ENCODE measurements at places on chromosomes 12 and 14. TPM values are rescaled to one million over a fixed set of nuclear protein-coding genes. Genes with fewer than 3 reads are reported as not detected.

DNA sequence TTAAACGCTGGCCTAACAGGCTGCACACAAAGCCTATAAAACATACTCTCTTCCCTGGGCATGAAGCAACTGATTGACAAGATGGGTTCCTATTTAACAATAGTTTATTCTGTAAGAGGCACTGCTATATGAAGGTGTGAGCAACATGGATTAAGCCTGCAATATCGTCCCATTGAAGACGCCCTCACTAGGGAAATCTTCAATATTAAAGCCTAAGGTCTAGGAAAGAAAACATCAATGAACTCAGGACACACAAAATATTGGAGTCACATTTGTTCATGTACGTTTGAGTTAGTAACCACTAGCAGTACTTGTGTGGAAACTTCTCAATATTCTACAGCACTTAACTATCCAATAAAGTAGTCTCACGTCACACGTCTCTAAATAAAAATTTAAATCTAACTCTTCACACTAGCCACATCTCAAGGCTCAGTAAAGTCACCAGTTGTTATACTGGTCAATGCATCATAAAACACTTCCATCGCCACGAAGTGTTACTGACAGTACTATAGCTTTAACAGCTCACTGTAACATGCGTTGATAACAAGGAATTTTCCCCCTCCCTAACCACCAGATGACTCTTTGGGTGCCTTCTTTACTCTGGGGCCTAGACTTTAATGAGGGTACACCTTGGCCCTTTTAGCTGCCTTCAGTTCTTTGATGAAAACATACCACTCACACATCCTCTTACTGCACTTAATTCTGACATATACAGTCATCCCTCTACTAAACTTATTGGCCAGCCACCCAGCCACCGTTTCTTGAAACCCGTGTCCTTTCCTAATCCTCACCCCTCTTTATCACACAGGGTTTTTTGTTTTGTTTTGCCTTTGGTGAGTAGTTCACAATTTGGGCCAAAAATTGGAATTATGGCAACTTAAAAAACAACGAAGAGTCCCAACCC lies 50.1 kb upstream of the OR5AU1 start:
- no peak for DNase-seq

- DNase-seq: no peak
Observed at GRCh38 chr14:104680056-104680805, 9.2 kb upstream of the INF2 start.

DNA sequence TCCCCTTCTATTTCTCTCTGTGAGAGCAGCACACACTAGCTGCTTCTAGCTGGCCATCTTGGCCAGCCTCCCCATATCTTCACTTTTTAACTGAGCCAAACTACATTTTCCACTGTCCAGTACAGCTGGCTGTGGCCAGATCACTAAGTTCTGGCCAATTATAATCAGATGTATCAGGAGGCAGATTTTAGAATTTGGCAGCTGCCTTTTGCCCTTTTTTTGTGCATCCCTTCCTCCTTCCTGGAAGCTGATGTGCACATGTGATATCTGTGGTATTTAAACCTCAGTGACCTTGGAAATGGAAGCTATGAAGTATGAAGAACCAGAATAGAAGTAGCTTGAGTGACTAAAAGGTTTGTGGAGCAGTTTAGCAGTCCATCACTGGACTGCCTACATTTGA lies 49.8 kb upstream of the ANO6 start:
- DNase-seq: no peak

ARHGAP9 gene
- 171 TPM for total RNA-seq

- DNase-seq: peak; percentile 65
Observed at GRCh38 chr12:132834181-132834711, 5.6 kb upstream of the GOLGA3 start.

EPYC gene
- total RNA-seq: not detected

DNA sequence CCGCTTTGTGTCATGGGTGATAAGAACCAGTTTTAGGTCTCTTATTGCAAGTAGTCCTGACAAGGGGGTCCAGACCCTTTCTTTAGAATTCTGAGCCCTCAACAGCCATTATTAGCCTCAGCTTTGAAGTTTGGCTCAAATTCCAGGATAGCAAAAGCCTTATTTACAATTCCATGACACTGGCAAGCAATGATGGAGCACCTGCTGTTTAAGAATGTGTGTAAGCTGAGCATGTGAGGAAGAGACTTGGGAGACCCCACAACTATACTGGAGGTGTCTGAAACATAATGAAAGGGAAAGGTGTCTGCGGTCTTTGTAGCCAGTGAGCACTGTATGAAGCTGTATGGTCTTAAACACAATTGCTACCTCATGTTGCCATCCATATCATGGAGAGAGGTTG lies 119.8 kb downstream of the TBX5 start:
- no peak for DNase-seq

KRT6B gene
- not detected for total RNA-seq

- DNase-seq: no peak
Observed at GRCh38 chr12:51636581-51636980, 45.5 kb downstream of the SCN8A start.

DNA sequence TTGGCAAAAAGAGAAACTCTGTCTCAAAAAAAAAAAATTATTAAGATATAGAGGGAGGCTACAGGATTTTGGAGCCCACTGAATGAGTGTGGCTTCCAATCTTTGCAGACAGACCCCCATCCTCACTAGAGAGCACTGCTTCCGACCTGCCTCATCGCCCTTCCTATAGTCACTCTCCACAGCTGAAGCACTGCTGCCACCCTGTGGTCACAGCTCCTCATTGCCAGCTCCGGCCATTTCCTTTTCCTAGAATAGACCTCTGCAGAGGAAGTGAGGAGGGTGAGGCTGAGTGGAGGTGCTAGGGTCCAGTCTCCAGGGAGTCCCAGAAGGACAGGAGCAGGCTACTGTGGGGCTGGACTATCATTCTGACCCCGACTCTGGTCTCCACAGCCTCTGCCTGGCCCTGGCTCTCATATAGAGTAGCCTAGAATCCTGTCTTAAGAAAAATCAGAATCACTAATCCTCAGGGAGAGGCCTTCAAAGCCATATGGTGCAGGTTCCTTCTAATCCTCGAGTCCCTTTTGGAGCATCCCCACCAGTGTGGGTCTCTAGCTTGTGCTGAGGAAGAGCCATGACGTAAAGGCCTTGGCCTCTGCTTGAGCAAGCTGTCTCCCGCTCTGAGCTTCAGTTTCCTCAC lies 1.4 kb upstream of the NPFF start:
- peak; percentile 88 for DNase-seq

KRT73 gene
- total RNA-seq: not detected

PRPH gene
- total RNA-seq: 0.38 TPM

ANKRD9 gene
- total RNA-seq: 11.2 TPM

CDK2 gene
- total RNA-seq: 88.9 TPM

- peak; percentile 75 for DNase-seq
Observed at GRCh38 chr14:106174206-106174605, 647.8 kb downstream of the TMEM121 start.

OR4E1 gene
- 0.15 TPM for total RNA-seq

GRCh38 chr12:401235-402028 lies at the start of gene CCDC77:
Gene CCDC77 (plus strand): TSS chr12:401644. CDS start chr12:409384, 7,740 bp downstream.
- DNase-seq: peak; percentile 96

ADCY4 gene
- total RNA-seq: 4.5 TPM

NR1H4 gene
- total RNA-seq: not detected

DNA sequence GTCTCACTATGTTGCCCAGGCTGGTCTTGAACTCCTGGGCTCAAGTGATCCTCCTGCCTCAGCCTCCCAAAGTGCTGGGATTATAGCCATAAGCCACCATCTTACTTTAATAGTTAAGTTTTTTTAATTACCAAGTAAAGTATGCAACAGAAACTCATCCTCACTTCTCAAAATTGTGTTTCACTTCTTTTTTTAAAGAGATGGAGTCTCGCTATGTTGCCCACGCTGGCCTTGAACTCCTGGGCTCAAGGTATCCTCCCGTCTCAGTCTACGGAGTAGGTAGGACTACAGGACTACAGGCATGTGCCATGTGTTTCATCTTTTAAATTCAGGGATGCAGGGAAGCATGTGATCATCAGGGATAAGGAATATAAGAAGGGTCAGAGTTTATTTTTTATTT lies 17.2 kb upstream of the ARID2 start:
- DNase-seq: no peak

GRCh38 chr12:30979371-30980259 lies 53.1 kb downstream of the TSPAN11 start:
- no peak for DNase-seq

GRCh38 chr14:46051796-46052195 lies 599.8 kb downstream of the RPL10L start:
- DNase-seq: no peak

DNA sequence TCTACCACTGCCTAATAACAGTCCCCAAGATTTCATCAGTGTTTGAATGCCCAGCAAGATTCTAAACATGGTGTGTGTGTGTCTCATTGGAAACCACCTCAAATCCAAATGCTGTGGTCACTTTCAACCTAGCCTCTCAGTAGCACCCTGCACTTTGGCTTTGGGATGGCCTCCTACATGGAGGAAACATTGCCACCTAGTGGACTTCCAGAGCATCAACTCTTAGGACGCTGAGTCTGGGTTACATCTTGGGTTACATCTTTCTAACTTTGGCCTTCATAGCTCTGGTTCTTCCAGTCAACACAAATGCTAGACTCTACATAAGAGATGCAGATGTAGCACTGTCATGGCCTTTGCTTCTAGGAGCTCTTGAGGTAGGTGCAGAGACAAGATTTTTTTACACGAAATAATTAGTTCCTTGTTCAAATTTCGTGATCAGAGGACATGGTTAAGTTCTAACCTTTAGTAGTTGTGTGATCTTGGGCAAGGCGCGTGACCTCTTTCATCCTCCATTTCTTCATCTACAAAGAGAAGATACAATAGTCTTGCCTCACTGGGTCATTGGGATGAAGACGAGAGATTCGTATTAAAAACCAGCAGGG lies 113.5 kb upstream of the VASH1 start:
- DNase-seq: no peak

- DNase-seq: no peak
Observed at GRCh38 chr14:80644826-80645225, 296.7 kb downstream of the CEP128 start.

GRCh38 chr12:7624478-7624877 lies 41.2 kb downstream of the APOBEC1 start:
- DNase-seq: no peak

RPL10L gene
- not detected for total RNA-seq

- DNase-seq: no peak
Observed at GRCh38 chr14:77068517-77069200, 29.4 kb upstream of the CIPC start.

INHBE gene
- total RNA-seq: 0.08 TPM

NID2 gene
- 0.18 TPM for total RNA-seq

GRCh38 chr14:53399057-53399456 lies 245.9 kb upstream of the DDHD1 start:
- no peak for DNase-seq

GRCh38 chr12:119775246-119775895 lies 101.7 kb downstream of the CIT start:
- no peak for DNase-seq

Measured in activated CD4-positive, alpha-beta memory T cell treated with anti-CD3 and anti-CD28 coated beads, Interleukin-2, amount 10 ng/mL, durations not matched to agents 7 days and 5 days (primary cell).